Stimulated activated CD8-positive, alpha-beta memory T cell treated with anti-CD3 and anti-CD28 coated beads, Interleukin-7, amount 100 ng/mL, for 4 hours (primary cell): ENCODE measurements at places on chromosomes 11 and 22.

- no peak for DNase-seq
Observed at GRCh38 chr11:35126879-35127581, 11.9 kb upstream of the CD44 start.

DNA sequence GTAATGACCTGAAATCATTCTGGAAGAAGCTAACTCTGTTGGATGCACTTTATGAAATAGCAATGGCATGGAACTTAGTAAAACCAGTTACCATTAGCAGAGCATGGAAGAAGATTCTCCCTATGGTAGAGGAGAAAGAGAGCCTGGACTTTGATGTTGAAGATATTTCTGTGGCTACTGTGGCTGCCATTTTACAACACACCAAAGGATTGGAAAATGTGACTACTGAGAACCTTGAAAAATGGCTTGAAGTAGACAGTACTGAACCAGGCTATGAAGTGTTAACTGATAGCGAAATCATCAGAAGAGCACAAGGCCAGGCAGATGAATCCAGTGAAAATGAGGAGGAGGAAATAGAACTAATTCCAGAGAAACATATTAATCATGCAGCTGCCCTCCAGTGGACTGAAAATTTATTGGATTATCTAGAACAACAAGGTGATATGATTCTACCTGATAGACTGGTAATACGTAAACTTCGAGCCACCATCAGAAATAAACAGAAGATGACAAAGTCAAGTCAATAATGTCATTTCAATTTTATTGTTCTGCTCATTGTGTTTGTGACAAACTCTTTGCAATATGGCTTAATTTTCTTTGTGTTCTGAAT is 2.0 kb downstream of the JRKL start:
- no peak for DNase-seq

GRCh38 chr22:26883393-26883792 is 226.0 kb downstream of the MIAT start:
- no peak for DNase-seq

GRCh38 chr22:47325249-47325648 is 562.8 kb downstream of the TBC1D22A start:
- DNase-seq = no peak

- DNase-seq = no peak
Observed at GRCh38 chr11:35087648-35088047, 51.3 kb upstream of the CD44 start.

GRCh38 chr22:45908961-45909360 is 68.0 kb downstream of the WNT7B start:
- DNase-seq = no peak

DNA sequence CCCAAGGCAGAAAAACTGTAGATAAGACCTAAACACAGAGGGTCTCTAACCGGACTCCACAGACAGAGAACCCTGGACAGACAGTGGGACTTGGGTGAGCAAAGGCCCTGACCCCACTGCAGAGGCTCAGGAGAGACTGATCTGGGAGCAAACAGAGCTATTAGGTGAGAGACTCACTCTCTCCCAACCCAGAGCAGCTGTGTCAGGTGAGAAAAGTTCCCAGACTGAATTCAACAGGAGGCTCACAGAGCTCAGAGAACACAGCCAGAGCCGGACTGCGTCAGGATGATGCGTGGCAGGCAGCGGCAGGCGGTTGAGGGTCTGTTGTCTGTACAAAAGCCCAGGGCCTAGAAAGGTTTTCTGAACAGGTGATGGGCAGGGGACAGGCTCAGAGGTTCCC is 5.5 kb downstream of the RFPL2 start:
- DNase-seq = no peak

DNA sequence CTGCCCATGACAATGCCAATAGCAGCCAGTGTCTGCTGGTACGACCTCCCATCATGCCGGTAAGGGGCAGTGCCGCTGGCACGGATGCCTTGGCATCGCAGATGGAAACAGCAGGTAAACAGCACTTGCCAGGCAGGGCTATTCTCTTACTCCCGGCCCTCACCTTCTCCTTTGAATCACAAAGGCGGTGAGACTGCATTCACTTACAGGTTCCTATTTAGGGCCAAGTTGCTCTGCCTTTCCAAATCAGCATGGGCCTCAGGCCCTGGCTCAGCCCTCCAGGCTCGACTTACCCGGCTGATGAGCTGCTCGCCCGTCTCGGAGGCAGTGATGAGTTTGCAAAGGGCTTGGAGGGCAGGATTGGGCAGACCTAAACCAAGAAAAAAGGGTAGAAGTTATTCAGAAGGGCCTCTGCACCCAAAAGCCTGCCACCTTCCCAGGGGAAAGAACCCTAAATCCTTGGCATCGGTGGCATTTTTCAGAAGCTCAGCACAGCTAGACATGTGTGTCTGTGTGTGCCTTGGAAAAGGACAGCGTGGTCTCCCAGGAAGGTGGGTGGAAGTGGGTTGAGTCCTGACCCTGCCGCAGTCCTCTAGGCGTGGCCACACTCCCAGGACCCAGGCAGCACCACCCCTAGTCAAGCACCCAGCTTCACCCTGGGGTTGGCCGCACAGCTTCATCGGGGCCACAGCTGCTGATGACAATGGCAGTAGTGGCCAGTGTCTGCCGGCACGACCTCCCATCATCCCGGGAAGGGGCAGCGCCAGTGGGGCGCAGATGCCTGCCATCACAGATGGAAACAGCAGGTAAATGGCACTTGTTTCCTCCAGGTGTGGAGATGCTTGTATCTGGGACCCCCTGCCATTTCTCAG is 73.5 kb upstream of the PITPNB start:
- no peak for DNase-seq

- DNase-seq = no peak
Observed at GRCh38 chr22:48431014-48431413, 1396.7 kb downstream of the BRD1 start.

GRCh38 chr11:26359055-26359454 is 27.1 kb downstream of the ANO3 start:
- DNase-seq = no peak

- no peak for DNase-seq
Observed at GRCh38 chr11:117295438-117296137, 4.4 kb downstream of the BACE1-AS start.

- DNase-seq = no peak
Observed at GRCh38 chr11:125397421-125397820, 98.6 kb downstream of the FEZ1 start.

- no peak for DNase-seq
Observed at GRCh38 chr22:23001463-23001862, 68.9 kb upstream of the GNAZ start.

DNA sequence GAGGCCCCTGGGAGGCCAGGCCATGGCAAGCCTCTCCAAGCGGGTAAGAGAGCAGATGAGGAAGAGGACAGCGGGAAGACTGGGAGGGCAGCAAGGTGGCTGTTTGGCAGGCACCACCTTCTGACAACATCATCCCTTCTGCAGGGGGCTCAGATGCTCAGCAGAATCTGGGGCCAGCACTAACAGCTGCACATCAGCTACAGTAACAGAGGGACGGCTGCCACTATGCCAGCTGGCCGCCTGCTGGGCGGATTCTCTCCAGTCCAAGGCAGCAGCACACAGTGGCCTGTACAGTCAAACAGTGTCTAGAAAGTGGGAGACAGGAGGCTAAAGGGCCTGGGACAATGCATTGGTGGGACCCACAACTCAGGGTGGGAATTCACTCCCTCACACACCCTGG is 10.7 kb upstream of the TXN2 start:
- no peak for DNase-seq

DNA sequence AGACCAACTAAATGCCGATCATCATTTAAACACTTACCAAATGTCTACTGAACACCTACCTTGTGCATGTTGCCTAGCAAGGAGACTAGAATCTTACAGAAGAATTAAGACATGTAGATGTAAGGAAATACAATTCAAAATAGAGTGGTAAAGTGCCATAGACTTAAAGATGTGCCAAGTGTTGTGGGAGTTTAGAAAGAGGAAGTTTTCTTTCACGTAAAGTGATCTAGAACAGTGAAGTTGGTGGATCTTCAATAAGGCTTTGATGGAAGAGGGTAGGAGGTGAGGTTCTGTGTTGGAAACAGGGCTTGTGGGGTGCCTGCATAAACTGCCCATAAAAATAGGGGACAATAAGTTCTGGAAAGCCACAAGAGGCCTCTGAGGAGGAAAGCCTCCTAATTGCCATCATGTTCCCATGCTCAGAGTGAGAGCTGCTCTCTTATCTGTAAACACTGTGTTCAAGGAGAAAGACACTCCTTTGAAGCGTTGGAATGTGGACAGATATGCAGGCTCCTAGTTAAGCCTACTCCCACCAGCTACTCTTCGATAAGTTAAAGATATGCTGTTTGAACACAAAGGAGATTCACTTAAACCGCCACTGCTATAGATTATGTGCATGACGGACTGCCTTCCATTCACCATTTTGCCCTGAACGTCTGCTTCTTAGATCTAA is 66.7 kb downstream of the HSD17B12 start:
- DNase-seq = no peak

- no peak for DNase-seq
Observed at GRCh38 chr11:92224407-92225124, at the start of gene FAT3. Gene FAT3, plus strand, starts transcription at chr11:92224818. Its CDS starts 127,295 bp downstream, at chr11:92352113.

DNA sequence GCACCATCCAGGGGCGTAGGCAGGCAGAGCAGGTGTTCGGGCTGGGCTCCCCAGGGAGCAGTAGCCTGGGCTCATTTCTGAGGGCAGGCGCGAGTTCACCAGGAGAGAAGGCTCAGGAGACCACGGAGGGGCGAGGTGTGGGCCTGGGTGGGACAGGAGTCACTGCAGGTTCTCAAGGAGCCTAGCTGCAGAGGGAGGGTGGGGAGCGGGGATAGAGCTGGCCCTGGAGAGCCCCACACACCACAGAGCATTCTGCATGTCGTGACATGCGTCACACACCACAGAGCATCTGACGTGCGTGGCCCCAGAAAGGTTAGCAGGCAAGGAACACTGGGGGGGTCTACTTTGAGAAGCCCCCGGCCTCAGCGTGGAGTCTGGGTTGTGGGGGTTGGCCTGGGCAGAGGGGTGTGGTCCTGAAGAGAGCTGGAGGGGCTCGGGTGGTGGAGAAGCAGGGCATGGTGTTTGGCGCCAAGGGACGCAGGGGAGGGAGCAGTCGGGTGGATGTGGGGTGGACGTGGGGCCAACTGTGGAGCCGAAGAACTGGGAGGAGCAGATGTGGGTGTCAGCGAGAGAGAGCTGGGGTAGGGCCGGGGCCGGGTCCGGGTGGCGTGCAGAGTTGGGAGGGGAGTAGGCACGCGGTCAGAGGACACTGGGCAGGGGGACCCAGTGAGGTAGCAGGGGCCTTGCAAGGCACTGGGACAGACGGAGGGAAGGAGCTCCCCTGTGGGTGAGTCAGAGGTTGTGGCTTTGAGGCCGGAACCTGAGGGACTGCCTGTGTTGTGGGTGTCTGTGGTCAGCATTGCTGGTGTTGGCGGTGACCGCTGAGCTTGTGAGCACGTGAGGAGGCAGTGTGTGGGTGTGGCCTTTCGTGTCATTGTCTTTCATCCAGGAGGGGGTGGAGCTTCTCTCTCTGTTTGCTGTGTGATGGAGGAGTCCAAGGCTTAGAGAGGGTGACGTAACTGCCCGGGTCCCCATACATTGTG is 25.5 kb downstream of the CTTN start:
- peak; percentile 20 for DNase-seq

GRCh38 chr11:92540096-92540495 is 315.5 kb downstream of the FAT3 start:
- no peak for DNase-seq

- DNase-seq = no peak
Observed at GRCh38 chr22:30397656-30398635, 1.1 kb downstream of the SEC14L2 start.

- DNase-seq = peak; percentile 24
Observed at GRCh38 chr11:113289431-113290187, 24.8 kb upstream of the TTC12 start.

DNA sequence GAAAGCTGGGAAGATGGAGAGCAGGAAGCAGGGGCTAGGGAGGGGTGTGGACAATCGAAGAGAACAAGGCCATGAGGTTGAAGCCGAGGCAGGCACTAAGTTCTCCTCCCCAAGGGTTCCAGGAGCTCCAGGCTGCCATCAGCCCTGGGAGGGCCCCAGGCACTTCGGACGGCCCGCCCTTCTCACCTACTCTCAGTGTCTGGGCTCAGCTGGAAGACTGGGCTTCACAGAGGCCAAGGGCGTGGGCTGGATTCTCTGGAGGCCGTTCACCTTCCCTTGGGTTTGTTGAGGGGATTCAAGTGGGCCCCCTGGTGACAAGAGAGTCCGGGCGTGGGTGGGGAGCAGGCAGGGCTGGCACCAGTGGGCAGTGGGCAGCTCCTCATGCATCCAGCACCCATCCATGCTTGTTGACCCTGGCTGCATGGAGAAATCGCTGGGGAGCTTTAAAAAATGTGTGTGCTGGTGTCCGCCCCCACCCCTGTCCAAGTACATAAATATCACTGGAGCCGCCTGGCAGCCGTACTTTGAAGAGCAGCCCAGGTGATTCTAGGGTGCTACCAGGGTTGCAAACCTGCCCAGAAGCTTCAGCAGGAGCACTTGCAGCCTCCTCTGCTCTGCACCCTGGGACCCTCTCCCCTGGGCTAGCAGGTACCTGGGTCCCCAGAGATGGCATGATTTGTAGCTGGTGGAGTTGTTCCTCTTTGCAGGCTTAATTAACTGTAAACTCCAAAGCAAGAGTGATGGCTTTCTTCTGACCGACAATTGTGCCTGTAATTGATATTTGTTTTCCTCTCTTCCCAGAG is 74.3 kb downstream of the RTL6 start:
- no peak for DNase-seq

DNA sequence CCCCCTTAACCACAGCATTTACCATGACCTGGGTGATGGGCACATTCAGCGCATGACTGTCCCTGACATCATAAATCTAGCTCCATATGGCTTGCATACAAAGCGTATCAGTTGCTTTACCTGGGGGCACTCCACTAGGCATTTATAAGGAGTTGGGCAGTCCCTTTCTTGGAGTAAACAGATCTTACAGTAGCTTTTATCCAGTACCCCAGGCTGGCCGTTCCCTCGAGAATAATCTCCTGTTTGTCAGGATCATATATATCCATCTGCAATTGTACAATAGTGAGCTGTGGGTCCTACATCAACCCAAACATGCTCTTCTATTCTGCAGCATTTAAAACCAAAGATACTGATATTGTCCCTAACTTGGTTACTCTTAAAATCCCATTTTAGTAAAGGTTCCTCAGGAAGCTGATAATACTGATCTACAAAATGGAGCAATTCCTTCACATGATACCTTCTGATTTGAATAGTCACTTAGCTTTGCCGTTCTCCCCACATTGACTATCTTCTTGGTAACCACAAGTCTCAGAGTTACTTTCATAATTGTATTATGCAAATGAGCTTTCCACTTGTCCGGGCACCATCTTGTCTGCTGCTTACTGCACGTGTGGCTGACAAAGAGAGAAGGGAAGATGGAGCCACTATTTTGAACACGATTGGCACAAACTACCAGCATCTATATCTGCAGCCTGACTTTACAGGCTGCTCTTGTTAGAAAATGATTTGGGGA is 205.0 kb downstream of the CWF19L2 start:
- no peak for DNase-seq

DNA sequence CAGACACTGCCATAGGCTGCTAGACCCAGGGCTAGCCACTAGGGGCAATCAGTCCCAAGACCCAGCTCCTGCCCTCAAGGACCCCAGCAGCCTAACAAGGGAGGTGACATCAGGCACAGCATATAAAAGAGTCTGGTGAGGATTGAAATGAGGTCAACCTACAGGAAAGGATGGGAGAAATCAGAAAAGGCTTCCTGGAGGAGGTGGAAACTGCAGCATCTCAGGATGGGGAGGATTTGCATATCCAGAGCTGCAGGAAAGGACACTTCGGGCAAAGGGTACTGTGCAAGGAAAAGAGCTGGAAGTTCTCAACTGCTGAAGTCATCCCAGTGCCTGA is 2.9 kb upstream of the ARFGAP2 start:
- DNase-seq = no peak
